ENCODE measurements at places on chromosomes 3 and 15. TPM values are rescaled to one million over a fixed set of nuclear protein-coding genes. Genes with fewer than 3 reads are reported as not detected.

Gene CD200
- 10.7 TPM for polyA plus RNA-seq

Gene COL7A1
- polyA plus RNA-seq = 9.3 TPM

- no peak for DNase-seq
Observed at GRCh38 chr15:66364944-66365528, 8.6 kb upstream of the TIPIN start.

GRCh38 chr15:80584561-80584964 lies 110.5 kb upstream of the ABHD17C start:
- DNase-seq = no peak

DNA sequence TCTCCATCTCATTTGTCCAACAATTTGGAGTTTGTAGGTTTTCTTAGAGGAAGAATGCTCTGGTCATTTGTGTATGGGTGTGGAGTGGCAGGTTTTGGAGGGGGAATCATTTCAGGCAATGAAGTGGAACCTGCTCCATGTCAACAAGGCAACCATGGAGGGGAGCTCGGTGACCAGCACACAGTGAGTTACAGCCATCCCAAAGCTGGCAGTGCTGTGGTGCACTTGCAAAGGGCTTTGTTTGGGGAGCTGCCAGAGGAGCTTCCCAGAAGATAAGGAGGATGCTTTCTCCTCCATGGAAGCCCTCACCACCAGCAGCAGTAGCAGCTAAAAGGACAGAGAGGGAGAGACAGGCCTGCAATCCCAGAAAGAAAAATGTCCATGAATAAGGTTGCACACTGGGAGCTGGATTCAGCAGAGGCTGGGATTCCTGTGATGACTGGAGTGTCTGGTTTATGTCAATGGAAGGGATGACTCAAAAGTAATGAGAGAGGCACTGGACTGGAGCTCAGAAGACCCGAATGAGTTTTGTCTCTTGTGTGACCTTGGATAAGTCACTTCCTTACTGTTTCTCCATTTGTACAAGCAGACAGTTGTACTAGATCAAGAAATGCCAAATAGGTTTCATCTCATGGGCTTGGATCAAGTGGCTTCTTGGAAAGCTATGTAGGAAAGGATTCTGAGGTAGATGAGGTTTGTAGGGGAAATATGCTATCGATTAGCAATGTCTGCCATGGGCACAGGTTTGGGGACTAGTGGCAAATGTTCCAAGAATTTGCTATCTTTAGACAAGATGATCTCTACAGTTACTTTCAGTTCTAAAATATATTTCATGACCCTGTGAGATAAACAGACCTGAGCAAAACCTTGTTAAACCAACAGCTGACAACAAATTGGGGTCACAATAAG lies 27.2 kb upstream of the UBE2Q2 start:
- no peak for DNase-seq

GRCh38 chr3:126294211-126294808 lies 62.9 kb downstream of the KLF15 start:
- no peak for DNase-seq

DNA sequence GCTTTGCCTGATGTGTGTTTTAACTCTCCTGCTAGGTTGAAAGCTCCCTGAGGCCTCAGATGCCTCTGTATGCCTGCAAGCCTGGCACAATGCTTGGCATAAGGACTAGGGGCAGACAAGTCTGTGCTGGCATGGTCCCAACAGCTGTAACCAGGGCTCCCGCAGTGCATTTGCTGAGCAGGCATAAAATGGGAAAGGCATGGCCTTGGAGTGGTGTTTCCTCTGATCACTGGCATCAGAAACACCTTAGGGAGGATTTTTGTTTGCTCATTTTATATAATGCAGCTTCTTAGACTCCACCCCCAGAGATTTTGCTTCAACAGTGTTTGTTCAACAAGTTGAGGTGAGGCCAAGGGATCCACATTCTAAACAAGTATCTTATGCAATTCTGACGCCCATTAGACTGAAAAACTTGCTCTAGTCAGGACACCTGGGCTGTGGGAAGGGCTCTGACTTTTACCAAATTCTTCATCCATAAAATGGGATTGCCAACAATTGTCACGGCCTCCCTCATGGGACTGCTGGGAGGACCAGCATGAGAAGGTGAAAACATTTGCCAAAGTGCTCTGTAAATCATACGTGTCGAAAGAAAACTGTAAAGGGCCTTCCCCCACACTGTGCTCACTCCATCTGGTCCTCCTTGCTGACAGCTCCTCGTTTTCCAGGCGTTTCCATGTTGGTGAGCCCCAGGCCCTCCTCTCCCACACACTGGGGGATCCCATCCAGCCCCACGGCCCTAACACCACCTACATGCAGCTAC lies 43.1 kb downstream of the STARD5 start:
- DNase-seq = no peak

DNA sequence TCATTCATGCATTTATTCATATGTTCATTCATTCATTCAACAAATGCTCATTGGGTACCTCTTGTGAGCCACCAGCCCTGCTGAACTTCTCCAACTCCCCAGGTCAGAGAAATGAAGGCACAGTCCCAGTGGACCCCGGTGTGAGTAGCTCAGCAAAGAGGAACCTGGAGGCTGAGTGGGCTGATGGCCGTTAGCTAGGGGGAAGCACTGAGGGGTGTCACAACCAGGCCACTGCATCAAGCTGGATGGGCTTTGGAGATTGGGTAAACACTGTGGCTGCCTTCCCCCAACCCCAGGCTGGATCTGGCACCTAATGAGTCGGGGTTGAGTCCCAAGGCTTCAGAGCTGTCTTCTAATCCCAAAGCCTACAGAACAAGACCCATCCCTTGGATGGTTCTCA lies 12.1 kb upstream of the ALAS1 start:
- DNase-seq = no peak

- DNase-seq = no peak
Observed at GRCh38 chr15:40232625-40233070, 6.2 kb upstream of the PAK6 start.

DNA sequence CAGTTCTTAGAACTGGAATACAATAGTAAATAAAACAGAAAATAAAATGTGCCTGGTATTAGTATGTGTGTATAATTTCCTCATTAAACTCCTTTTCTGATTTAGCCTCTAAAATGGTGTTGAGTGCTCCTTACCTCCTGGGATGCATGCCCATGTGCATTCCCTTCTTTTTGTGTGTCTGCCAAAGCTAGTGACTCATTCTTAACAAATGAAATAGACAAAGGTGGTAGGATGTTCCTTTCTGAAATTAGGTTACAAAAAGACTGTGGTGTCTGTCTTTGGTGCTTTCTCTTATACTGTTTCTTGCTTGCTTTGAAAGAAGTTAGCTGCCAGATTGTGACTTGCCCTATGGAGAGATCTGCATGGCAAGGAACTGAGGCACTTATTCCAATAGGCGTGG lies 623.7 kb downstream of the GRM7 start:
- DNase-seq = no peak

All from hindlimb muscle (tissue), 1 donor.